K562 (cell line): ENCODE measurements at places on chromosomes 12 and 14. TPM values are rescaled to one million over a fixed set of nuclear protein-coding genes. Genes with fewer than 3 reads are reported as not detected.

- DNase-seq, result no peak
Measured at GRCh38 chr12:31005944-31006361, 67.7 kb upstream of the DDX11 start.

ING4 gene
- total RNA-seq, result 13.0 and 14.0 TPM in 2 replicates

KLHL33 gene
- total RNA-seq, result 0.02 TPM in 1 of 2 replicates, not detected in the other

RNF212B gene
- total RNA-seq, result 0.27 TPM in 1 of 2 replicates, not detected in the other

PITPNM2 gene
- 10.4 and 10.8 TPM in 2 replicates for total RNA-seq

SLC2A13 gene
- total RNA-seq, result 9.0 and 10.9 TPM in 2 replicates

- DNase-seq, result no peak
Measured at GRCh38 chr14:33490555-33490954, 460.3 kb downstream of the EGLN3 start.

- DNase-seq, result no peak
Measured at GRCh38 chr12:41893491-41893890, 251.2 kb downstream of the GXYLT1 start.

CD163L1 gene
- total RNA-seq, result 1.2 and 1.3 TPM in 2 replicates

DNA sequence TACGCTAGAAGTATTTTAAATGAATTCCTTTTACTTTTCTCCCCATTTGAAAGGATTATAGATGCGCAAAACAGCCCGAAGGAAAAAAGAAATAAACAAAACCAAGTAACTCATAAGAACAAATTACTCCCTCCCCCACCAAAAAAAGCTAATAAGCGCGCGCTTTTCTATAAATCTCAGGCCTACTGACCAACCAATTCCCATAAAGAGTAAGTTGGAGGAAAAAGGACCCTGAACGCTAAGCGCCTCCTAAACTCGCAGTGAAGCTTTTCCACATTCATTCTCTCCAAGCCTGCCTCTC is 588 bp downstream of the MBIP start:
- no peak for DNase-seq

DNA sequence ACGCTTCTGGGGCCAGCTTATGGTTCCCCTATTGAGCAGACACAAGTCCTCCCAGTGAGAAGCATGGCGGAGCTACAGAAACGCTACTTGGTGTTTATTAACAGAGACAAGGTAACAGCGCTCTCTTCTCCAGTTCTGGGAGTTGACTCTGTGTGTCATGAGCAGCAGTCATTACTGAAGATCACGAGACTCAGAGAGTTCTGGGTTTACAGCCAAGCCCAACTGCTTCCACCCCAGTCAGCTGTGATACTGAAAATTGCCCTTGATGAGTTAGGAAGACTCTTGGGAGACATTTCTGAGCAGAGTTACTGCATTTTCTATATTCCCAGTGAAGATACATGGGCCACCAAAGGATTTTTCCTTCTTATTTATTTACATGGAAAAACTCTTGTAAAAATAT is 48.6 kb downstream of the CFAP251 start:
- no peak for DNase-seq

GRCh38 chr12:65827342-65827741 is 3.1 kb downstream of the HMGA2 start:
- DNase-seq, result no peak

CCDC196 gene
- not detected in 2 replicates for total RNA-seq

TC2N gene
- 8.4 and 9.5 TPM in 2 replicates for total RNA-seq

- no peak for DNase-seq
Measured at GRCh38 chr14:89720076-89720687, 234.3 kb downstream of the EFCAB11 start.

GLS2 gene
- total RNA-seq, result not detected in 2 replicates

LPAR5 gene
- total RNA-seq, result 9.2 and 11.7 TPM in 2 replicates

DNA sequence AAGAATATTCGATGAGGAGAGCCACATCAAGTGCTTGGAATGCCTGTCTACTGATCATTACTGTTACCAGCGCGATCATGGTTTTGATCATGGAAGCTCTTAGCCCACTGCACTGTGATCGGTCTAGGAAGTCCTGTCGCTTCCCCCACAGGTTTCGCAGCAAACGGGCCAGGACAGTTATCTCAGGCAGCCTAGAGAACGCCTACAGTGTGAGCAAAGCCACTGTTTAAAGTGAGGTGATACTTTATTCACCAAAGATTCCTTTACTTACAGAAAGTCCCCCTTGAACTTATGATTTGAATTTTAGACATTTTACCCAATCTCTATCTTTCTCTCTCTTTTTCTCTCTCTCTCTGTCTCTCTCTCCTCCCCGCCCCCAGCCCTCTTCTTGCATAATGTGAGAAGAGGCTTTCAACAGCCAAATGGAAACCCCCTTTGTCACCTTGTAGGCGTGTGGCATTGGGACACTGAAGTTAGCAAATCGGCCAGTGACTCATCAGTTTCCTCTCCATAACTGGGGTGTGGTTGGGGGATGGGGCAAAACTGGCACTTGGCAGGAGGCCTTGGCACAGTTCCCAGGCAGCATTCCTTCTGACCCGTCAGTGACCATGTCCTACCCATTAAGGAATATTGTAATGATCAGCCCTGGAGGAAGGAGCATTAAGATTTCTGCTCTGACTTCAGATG is 214.8 kb downstream of the CHST11 start:
- DNase-seq, result peak; percentile 36

- DNase-seq, result no peak
Measured at GRCh38 chr12:95731519-95731958, 59.0 kb downstream of the NTN4 start.

- DNase-seq, result no peak
Measured at GRCh38 chr12:33724867-33725266, 285.2 kb upstream of the SYT10 start.

- DNase-seq, result no peak
Measured at GRCh38 chr12:27595231-27595642, 71.2 kb downstream of the PPFIBP1 start.

SLC8B1 gene
- 31.8 and 34.1 TPM in 2 replicates for total RNA-seq

GRCh38 chr14:20350860-20351259 is 7.4 kb downstream of the PARP2 start:
- DNase-seq, result no peak

- no peak for DNase-seq
Measured at GRCh38 chr14:99808154-99808505, 14.9 kb downstream of the EML1 start.
